ENCODE measurements at places on chromosomes 12 and 14. TPM values are rescaled to one million over a fixed set of nuclear protein-coding genes. Genes with fewer than 3 reads are reported as not detected.

Gene CDC42BPB
- 66.2 TPM for total RNA-seq

Gene SLC38A4
- 8.0 TPM for total RNA-seq

Gene OAS1
- total RNA-seq = 7.8 TPM

DNA sequence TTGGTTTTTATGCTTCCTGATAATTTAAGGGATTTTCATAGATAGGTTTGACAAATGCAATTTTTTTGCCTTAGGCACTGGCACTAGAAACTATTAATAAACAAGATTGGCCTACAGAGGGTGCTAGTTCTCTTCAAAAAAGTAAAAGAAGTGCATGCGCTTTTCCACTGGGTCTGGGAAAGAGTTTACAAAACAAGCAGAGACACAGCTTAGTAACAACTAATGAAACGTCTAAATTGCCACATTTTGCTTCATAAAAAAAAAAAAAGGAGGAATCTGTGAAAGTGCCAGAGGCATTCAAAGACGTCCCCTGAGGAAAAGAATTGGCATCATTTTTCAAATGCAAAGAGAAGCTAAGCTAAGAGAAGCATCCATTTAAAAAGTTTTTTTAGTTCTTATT is 58.3 kb upstream of the EEA1 start:
- H3K27me3 ChIP-seq = no peaks in the 10 kb centered on the region
- peak; percentile 67 for DNase-seq
- peaks cover 31% of the 10 kb centered on the region for H3K4me1 ChIP-seq
- H3K4me3 ChIP-seq = no peak overlapping the region

DNA sequence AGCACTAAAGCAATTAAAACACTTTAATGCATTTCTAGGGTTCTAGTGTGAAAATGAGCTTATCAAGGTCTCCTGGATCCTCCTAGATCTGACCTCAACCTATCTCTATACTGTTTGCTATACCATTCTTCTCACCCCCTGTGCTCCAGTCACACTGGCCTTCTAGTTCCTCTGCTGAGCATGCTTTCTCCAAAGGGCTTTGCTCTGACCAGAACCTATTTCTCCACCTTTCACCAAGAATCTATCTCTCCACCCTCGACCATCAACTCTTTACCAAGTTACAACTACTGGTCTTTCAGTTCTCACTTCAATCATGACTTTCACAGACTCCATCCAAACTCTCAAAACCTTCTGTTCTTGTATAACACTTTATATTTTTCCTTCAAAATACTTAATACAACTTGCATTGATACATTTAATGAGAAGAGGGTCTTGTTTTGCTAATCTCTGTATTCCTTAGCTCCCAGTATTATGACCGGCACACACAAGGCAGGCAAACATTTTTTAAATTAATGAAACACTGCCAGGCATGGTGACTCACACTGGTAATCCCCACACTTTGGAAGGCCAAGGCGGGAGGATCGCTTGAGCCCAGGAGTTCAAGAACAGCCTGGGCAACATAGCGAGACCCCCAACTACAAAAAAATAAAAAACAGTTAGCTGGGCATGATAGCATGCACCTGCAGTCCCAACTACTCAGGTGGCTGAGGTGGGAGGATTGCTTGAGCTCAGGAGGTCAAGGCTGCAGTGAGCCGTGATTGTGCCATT is 22.8 kb downstream of the PPP1R12A start:
- no peaks in the 10 kb centered on the region for H3K36me3 ChIP-seq
- no peak overlapping the region for H3K4me3 ChIP-seq
- DNase-seq = no peak
- H3K4me1 ChIP-seq = peaks cover 14% of the 10 kb centered on the region
- no peaks in the 10 kb centered on the region for H3K27me3 ChIP-seq
- no peak overlapping the region for H3K27ac ChIP-seq

- DNase-seq = no peak
- no peak overlapping the region for H3K4me3 ChIP-seq
- no peaks in the 10 kb centered on the region for H3K36me3 ChIP-seq
- no peaks in the 10 kb centered on the region for H3K27me3 ChIP-seq
- no peak overlapping the region for H3K27ac ChIP-seq
- peaks cover 5% of the 10 kb centered on the region for H3K4me1 ChIP-seq
Measured at GRCh38 chr14:55877942-55878341, 240.3 kb upstream of the PELI2 start.

Measured in body of pancreas (tissue), 4 donors.